ENCODE measurements at places on chromosomes 12 and 14.

DNA sequence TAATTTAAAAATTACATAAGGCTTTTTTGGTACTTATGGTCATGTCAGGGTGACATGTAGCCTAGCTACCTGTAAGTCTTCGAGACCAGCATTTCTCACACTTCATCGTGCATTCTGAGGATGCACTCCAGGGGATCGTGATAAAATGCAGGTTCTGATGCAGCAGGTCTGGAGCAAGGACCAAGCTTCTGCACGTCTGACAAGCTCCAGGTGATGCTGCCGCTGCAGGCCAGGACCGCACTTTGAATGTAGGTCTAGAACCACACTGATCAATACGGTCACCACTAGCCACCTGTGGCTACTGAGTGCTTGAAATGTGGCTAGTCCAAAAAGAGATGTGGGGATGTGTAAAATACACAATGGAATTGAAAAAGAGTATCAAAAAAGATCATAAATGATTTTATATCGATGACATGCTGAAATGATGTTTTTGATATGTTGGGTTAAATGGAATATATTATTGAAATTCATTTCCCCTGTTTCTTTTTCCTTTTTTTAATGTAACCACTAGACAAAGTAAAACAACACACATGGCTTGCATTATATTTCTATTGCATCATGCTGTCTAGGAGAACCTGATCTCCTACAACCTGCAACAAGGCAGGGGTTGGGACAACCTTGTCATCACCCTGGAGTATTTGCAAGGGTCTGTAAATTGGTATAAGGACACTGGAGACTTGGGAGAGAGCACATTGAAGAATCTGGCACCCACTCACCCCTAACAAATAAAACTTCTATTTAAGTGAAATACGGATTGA lies 142.4 kb downstream of the DPF3 start:
- no peak for DNase-seq

DNA sequence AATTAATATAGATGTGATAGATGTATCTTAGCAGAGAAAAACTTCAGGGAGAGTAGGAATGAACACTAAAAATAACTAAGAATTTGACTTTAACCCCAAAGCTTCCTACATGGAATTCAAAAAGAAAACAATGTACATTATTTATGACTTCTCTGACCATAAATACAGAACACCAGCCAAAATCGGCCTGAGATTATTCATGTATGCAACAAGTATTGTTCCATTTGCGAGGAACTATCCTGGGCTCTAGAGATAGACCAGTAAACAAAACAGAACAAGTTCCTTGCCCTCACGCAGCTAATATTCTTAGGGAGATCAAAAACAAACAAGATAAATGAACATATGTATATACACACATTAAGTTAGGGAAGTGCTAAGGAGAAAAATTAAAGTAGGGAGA lies 432.3 kb upstream of the SOX5 start:
- no peak for DNase-seq

- DNase-seq = no peak
These were observed 40.6 kb downstream of the C12orf42 start for GRCh38 chr12:103455020-103455763.

DNA sequence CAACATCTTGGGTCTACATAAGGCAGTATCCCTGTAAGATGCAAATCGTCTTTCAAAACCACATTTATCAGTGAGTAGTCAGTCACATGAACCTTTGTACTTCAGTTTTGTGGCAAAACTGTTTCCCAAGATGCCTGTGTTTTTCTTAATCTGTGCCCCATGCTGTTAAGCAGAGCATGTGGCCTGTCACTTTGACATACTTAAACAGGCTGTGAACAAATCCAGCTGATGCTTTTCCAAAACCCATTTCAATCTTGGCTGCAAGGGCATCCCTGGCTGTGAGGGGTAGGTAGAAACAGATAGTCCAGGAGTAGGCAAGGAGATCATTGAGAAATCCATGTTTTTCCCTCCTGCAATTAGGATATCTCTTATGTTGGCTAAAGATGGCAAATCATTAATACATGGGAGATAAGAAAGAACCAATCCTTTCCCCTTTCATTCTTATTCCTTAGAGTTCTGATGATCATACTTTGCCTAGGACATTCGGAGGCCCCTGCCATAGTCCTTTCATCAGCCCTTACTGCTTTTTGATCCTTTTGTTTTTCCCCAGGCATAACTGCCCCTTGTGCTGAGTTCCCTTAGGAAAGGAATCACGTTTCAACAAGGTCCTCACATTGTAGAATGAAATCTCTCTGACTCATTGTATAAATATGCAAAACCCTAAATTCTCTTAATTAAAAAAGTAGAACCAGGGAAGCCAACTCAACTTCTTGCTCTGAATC lies 121.1 kb upstream of the EEA1 start:
- DNase-seq = no peak

- no peak for DNase-seq
These were observed 94.6 kb upstream of the ALG10B start for GRCh38 chr12:38222011-38222410.

DNA sequence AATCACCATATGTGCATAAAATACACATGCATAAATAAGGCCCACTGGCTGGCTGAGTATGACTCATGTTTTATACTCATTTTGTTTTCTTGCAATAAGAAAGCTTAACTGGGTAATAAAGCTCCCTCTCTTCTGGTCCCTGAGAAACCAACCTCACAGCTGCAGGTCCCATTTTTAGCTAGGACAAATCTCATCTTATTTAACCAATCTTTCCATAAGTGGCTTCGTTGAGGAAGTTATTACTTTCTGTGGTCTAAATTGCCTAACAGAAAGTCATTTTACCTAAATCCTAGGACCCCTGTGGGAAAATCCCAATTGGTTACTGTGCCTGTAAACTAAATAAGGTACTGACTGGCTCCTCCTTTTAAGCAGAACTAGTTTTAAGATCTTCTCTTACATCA lies 232.8 kb upstream of the FBXO33 start:
- DNase-seq = no peak
